ENCODE measurements at places on chromosomes 4 and X.
A peak's percentile ranks its signal among the peaks of the same experiment; 100 is the strongest.

GRCh38 chr4:185096032-185096653 is 46.9 kb upstream of the SLC25A4 start:
- DNase-seq: no peak

DNA sequence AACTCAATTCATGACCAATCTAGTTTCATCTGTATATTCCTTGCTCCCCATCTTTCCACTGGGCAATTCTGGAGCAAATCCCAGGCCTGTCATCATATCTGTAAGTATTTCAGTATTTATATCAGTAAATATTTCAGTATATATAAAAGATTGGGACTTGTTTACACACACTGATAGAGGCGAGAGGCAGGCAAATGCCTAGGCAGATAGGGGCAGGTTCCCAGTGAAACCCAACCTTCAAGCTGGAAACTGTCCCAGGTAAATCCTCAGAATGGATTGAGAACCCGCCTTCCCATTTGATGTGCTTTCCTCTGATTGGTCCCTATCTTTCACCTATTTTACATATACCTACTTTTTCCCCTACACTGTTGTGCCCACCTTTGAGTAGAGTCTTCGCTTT is 23.8 kb upstream of the TBC1D1 start:
- DNase-seq: no peak

DNA sequence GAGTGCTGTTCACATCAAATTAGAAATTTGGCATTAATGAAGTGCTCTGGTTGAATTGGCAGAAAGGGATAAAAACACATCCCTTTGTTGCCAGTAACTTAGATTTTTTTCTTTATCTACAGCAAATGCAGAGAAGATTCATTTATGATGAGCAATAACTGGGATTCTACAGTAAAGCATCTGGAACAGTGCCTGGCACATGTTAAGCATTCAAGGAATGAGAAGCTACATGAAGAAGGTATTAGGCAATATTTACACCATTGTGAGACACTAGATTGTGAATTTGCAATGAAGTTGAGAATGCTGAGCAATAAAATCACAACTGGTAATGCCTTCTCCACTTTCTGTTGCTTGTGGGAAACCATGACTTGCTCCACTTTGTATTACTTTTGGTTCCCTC is 33.5 kb downstream of the PCDH19 start:
- no peak for DNase-seq

DNA sequence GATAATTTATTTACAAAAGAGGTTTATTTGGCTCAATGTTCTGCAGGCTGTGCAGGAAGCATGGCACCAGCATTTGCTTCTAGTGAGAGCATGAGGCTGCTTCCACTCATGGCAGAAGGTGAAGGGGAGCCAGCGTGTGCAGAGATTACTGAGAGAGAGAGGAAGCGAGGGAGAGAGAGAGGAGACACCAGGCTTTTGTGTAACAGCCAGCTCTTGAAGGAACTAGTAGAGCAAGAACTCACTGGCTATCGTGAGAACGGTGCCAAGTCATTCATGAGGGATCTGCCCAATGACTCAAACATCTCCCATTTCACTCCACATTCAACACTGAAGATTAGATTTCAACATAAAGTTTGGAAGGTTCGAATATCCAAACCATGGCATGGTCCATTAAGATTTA is 12.7 kb downstream of the GUCY1A1 start:
- DNase-seq: no peak

- DNase-seq: no peak
These were observed 3.7 kb downstream of the ADGRG4 start for GRCh38 chrX:136304493-136304892.

DNA sequence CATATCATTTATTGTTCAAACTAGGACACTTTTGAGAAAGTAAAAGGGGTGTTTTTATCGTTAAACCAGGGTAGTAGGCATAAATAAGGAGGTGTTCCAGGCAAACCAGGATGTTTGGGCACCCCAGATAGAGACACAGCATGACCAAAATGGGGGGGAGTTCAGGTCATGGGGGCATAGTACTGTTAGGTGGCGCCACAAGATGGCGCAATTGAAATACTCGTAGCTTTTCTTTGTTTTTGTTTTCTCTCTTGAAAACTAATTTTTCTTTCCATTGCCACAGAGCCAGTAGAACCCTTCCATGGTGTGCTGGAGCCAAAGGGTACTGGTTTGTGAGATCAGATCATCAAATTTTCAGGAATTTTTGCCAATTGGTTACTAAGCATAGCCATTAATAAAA is 283.4 kb downstream of the BCOR start:
- peak; percentile 11 for DNase-seq

Data from activated CD8-positive, alpha-beta memory T cell treated with anti-CD3 and anti-CD28 coated beads for 1 hour (primary cell).